ENCODE measurements at places on chromosomes 5 and 9.

DNA sequence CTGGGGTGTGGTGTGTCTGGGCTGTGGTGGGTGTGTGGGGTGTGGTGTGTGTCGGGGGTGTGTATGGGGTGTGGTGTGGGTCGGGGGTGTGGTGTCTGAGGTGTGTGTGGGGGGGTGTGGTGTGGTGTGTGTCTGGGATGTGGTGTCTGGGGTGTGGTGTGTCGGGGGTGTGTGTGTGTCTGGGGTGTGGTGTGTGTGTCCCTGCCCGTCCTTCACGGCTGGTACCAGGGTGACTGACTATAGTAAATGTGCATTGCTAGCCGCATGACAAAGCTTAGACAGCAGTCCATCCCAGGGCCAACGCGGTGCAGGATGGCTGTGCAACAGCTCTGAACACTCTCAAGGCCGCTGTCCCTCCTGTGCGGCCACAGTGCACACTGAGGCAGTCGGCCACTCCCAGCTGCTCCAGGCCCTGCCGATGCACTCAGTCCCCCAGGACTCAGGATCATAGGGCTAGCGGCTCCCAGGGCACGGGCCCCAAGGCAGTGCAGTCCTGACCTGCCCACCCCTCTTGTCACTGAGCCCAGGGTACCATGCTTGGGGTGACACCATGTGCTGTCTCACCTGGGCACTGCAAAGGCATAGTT lies 54.0 kb downstream of the SECISBP2 start:
- no peak for DNase-seq

DNA sequence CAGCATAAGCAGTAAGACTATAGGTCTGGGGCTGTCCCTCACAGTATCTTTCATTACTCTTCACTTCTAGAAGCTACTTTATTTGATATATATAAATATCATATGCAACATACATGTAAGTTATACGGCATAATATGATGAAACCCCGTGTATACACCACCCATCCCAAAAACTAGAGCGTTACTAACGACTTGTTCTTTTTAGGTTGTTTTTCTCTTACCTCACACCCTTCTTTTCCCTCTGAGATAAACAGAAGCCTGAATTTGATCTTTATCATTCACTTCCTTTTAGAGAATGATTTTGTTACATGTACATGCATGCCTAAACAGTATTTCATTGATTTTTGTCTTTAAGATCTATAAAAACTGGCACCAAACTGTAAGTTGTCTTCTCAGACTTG lies 3.7 kb downstream of the TRMO start:
- no peak for DNase-seq

DNA sequence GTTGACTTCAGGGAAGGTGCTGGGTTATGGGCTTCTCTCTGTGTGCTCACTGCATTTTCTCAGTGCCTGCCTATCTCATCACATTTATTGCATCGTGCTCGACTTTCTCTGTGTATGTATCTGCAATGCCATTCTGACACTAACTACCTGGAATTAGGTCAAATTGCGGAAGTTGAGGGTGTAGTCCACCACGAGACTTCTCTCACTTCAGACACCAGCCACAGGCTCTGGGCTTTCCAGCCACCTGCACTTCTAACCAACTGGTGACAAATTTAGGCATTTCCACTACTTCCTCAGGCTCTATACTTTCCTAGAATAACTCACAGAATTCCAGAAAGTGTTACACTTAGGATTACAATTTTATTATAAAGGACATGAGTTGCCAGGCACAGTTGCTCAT lies 188.6 kb upstream of the ZNF608 start:
- no peak for DNase-seq

- no peak for DNase-seq
Observed at GRCh38 chr5:129661366-129662035, 86.4 kb upstream of the MINAR2 start.

DNA sequence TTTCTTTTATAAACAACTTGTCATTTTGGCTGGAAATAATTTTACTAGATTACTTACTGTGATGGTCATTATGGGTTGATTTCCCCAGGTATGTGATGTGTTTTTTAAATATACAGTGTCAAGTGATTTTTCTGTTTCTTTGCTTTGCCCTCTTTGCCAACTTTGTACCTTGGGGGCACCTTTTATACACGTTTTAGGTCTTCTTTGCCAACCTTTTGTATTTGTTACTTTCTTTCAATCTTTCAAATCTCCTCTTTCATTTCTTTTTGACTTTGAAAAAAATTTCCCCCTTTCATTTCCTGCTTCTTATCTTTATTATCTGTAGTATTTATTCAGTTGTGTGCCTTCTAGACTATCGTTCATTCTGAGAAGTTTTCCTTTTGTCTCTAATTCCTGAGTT lies 65.4 kb upstream of the DHFR start:
- DNase-seq = no peak

DNA sequence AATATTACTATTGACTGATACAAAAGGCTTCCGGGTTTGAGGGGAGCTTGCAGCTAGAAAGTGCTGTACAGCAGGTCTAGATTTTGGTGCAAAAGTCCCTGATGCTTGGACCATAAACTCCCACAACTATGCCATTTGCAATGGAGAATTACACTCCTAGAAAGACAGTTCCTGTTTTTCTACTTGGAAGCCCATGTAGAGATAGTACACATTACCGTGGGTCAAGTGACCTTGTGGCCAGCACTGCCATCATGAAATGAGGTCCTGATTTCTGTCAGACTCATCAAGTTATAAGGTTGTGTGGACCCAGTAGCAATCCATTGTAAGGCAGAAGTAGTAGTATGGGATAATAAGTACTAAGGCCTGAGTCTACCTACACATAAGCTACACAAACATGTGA lies 42.8 kb upstream of the TNFSF8 start:
- no peak for DNase-seq

GRCh38 chr5:95358848-95359247 lies 32.3 kb upstream of the FAM81B start:
- no peak for DNase-seq

- DNase-seq = no peak
Observed at GRCh38 chr5:75553358-75553757, 41.7 kb downstream of the POLK start.

GRCh38 chr5:53381-54174 lies 38.4 kb upstream of the PLEKHG4B start:
- DNase-seq = no peak

DNA sequence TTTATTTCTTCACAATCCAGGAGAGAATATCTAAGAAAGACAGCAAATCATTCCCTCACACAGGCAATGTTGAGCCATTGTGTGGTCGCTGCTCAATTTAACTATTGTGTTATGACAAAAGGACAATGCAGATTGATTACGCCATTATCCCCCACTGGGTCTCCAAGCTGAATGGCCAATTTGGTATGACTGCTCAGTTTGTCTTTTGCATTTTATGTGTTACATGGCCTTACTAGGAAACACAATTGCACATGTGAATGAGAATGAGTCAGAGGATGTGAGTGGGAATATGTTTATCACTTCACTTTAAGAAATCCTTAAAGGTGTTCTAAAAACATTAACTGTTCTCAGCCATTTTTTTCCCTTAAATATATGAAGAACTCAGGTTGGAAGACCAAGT lies 108.3 kb downstream of the FAM174A start:
- DNase-seq = no peak

DNA sequence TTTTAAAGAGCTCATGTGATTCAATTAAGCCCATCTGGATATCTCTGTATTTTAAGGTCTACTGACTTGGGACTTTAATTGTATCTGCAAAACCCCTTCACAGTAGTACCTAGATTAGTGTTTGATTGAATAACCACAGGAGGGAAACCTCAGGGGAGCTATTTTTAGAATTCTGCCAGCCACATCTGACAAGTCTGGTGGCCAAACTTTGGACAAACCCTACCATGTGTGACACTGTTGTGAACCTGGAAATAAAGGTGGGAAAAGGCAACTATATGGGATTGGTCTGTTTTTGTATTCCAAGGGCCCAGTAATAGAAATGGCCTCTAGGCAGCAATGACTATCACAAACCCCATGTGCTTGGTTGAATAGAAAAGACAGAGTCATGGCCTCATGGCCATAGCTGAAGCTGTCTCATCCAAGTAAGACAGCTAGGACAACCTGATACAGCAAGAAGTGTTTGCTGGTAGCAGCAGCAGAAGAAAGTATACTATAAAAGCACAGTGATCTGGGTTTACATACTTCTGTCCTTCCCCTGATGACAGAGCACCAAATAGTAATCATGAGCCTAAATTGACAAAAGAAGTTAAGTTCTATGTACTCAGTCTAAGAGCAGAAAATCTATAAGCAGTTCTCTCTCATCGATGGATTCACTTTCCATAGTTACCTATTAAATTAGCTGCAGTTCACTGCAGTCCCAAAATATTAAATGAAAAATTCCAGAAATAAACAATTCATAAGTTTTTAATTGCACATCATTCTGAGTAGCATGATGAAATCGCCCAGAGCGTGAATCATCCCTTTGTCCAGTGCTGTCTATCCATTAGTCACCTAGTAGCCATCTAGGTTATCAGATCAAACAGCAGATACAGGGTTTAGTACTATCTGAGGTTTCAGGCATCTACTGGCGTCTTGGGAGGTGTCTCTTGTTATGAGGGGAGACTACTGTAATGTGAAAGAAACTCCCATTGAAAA lies 189.8 kb downstream of the ARHGAP26 start:
- no peak for DNase-seq

DNA sequence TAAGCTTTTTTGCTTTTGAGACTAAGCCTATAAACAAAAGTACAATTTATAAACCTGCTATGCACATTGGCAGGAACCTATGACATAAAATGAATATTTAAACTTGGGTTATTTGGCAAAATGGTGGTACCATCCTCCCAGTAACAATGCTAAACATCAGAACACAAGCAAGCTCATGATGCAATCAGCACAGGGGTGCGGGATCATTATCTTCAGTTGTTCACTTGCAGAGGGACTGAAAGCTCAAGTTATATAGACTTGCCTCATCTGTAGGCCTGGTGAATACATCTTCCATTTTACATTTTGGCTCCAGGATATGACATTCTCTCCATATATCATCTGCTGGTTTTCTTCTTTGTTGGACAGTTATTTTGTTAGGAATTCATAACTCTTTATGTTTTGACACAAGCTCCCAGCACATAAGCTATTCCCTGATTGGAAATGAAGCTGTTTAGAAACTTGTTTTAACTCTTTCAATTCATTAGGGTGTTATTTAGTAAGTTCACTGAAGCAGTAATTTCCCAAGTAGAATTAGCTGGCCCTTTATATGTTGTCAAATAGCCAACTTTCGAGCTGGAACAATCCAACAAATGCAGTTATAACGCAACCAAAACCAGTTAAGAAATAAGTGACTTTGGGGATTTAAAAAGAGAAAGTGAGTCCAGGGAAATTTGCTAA lies 124.7 kb upstream of the LIFR start:
- no peak for DNase-seq

DNA sequence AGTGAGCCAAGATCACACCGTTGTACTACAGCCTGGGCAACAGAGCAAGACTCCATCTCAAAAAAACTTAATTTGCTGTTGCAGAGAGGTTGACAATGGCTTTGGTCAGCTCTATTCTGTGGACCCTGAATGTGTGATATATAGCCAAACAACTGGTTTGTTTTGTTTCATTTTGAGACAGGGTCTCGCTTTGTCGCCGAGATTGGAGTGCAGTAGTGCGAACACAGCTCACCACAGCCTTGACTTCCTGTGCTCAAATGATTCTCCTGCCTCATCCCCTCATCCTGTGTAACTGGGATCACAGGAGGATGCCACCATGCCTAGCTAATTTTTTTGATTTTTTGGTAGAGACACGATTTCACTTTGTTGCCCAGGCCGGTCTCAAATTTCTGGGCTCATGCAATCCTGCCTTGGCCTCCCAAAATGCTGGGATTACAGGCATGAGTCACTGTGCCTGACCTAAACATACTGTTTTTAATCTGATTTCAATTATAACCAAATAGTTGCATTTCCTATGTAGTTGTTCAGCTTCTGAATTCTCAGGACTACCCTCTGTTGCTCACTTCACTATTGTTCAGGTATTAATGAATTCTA lies 9.8 kb downstream of the RNF183 start:
- no peak for DNase-seq

GRCh38 chr5:107032629-107033028 lies 638.1 kb downstream of the EFNA5 start:
- DNase-seq = no peak

DNA sequence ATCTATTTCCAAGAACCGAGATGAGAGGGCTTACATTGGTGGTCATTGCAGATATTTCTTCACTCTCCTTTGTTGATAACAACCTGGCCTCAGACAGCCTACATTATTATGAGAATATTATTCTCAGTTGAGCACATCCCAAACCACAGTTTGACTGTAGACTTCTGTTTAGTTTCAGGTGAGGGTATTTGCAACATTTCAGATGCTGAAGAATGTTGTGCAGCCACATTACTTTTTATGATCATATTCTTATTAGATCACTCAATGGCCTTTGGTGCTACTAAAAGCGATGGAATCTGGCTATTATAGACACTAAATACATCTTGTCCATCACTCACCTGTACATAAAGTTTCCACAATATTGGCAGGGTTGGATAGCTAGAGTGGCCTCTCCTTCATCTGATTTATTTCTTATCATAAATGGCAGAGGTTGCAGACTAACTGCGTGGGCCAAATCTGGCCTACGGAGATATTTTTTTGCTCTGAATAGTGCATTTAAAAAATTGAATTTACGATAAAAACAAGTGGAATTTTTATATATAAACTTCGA lies 26.2 kb upstream of the RICTOR start:
- no peak for DNase-seq

DNA sequence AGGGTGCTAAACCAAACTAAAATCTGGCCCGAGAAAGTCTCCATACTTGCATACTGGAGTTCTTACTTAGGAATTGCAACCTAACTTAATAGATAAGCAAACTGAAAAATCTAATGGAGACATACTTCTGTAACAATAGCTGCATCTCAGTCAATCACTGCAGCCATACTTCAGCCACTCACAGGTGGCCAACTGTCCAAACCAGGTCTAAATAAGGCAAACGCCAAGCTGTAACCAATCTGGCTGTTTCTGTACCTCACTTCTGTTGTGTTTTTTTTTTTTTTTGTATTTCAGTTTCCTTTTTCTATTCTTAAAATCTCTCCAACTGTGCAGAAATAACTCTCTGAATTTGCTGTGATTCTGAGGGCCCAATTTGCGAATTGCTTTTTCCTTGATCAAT lies 4.4 kb upstream of the NDUFB6 start:
- DNase-seq = no peak

DNA sequence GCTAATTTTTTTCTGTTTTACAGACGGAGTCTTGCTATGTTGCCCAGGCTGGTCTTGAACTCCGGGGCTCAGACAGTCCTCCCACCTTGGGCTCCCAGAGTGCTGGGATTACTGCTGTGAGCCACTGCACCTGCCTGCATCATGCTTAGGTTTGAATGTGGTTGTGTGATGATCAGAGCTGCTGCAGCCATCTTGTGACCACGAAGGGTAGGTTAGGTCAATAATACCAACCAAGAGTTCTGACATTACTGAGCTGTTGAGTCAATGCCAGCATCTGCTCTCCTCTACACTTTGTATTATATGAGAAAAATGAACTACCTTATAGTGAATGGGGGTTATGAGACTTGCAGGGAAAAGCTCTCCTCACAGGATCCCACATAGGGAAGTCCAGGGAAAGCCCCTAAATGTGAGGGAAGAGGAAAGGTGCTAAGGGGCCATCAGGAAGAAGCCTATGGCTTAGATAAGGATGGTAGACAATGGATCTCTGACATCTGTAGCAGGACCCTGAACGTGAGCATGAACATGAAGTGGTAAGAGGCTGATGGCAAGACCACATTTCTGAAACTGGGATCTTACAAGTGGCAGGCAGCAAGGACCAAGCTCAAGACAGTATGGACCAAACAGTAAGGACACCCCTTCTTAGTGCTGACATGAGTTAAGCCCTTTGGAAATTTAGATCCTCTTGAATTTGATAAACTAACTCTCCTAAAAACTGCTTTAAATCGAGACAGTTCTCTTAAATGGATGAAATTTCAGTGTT lies 75.7 kb upstream of the ZNF169 start:
- DNase-seq = no peak

Measured in anterior cingulate cortex (tissue), 58 donors.